Activated CD8-positive, alpha-beta memory T cell treated with anti-CD3 and anti-CD28 coated beads, Interleukin-2, amount 50 U/mL, for 4 hours (primary cell): ENCODE measurements at places on chromosomes 6 and 20.

DNA sequence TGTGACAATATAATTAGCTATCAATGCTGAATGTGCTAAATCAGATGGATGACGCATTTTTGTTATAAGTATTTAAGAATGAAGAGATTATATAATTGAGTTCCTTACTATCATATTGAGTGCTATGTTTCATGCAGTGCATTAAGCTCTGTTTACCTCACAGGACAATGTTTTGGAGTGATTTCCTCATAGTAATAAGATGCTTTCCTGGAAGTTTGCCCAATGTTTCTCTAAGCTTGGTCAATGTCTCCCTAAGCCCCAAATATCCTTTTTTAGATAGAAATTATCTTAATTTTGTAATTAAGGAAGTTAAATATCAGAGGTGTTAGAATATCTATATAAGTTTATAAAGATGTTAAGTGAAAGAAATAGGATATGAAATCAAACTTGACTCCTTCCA lies 489.6 kb downstream of the MMUT start:
- no peak for DNase-seq

GRCh38 chr20:53130795-53131194 lies 158.6 kb downstream of the TSHZ2 start:
- no peak for DNase-seq

GRCh38 chr6:125271486-125272159 lies 30.1 kb downstream of the HDDC2 start:
- DNase-seq = no peak

- DNase-seq = no peak
These were observed 316.0 kb downstream of the QKI start for GRCh38 chr6:163730246-163731210.

GRCh38 chr20:25676164-25676809 lies 20.4 kb downstream of the ZNF337 start:
- no peak for DNase-seq

DNA sequence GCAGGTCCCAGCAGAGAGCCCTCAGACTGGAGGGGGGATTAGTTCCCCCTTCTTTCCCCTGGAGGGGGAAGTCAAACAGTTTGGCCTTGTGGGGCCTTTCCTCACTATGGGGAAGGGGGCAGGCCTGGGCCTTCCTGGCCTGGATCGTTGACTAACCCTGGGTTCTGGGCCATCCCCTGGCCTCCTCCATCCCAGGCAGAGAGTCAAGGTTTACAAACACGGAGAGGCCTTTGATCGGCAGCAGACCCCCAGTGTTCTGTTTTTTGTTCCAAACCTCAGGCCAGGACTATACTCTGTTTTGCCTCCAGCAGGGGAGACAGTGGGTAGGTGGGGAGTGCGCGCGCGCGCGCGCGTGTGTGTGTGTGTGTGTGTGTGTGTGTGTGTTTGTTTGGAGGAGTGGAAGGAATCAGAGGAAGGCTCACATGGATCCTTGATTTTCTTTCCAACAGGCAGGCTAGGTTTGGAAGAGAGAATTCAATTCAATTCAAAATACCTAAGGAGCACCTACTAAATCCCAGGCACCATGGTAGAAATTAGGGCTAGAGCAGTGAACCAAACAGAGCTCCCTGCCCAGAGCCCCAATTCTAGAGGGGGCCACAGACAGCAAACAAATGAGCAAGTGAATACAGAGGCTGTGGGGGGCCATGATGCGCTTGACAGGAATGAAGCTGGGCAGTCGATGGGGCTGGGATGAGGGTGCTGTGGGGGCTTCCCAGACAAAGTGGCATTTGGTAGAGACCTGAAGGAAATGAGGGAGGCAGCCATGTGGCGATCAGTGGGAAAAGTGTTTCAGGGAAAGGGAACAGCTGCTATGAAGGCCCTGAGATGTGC lies 14.8 kb downstream of the TP53RK start:
- no peak for DNase-seq

GRCh38 chr6:132395015-132395597 lies 6.2 kb downstream of the MOXD1 start:
- no peak for DNase-seq

DNA sequence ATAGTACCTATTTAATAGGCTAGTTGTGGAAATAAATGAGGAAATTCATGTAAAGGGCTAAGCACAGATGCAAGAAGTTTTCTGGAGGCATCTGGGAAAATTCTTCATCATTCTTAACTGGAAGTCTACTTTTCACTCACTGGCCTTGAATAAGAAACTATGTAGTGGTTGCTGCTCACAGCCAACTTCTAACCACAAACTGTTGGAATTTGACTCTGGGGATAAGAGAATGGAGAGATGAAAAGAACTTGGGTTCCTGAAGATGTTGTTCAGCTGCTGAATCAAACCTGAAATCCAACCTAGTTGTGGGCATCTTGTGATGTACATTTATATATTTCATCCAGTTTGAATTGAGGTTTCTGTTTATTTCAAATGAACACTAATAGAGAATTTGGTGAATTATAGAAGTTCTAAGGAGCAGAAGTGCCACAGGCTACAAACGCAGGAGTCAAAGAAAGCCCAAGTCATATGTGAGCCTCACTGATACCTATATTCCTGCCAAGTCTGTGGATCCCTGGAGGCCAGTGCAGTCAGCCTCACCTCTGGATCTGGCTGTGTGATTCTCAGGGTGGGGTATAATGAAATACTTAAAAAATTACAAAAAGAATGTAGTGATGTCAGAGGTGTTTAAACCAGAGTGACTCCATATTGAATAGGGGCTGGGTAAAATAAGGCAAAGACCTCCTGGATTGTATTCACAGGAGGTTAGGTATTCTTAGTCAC lies 18.7 kb upstream of the MEI4 start:
- no peak for DNase-seq

GRCh38 chr6:20678831-20679352 lies 144.6 kb downstream of the CDKAL1 start:
- no peak for DNase-seq

DNA sequence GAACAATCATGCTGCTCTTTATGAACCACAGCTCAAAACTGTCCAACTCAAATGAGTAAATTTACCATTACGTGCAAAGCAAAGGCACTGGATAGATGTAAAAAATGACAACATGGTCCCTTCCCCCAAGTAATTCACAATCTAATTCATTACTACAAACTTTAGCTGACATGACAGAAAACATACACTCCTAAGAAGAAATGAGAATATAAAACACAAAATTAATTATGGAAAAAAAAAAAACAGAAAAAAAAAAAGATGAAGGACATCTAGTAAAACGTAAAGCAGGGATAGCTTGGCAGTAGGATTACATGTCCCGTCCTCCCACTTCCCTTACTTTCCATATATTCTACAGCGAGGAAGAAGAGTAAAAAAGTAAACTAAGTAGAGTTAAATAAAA lies 5.7 kb downstream of the TUBE1 start:
- no peak for DNase-seq

DNA sequence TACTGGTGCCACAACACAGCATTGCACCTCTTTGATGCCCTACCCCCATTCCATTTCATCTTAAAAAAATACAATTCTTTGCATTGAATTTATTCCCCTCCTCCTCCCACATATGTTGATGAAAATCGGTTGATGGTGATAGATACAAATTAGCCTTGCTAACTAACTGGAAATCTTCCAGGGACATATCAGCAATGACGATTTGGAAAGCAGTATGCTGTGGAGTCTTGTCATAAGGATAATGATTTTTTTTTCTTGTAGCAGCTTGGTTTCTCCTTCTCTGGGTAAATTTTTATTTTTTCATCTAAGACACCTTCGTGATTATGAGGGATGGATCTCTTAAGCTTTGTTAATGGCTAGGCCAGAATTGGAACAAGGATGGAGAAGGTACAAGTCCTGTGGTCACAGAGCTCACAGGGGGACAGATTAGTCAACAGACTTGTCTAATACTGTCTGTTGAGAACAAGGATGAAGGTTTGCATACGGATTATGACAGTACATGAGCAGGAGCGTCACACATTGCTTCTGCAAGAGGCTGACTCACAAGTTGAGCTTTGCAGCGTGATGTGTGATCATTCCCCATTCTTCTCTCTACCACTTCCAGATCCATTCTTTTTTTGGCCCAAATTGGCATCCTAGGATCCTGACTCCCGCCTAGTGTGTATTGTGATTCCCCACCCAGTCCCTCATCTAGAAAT lies 233.1 kb upstream of the FERMT1 start:
- DNase-seq = no peak

- DNase-seq = no peak
These were observed 58.4 kb downstream of the NOX3 start for GRCh38 chr6:155397172-155397705.

DNA sequence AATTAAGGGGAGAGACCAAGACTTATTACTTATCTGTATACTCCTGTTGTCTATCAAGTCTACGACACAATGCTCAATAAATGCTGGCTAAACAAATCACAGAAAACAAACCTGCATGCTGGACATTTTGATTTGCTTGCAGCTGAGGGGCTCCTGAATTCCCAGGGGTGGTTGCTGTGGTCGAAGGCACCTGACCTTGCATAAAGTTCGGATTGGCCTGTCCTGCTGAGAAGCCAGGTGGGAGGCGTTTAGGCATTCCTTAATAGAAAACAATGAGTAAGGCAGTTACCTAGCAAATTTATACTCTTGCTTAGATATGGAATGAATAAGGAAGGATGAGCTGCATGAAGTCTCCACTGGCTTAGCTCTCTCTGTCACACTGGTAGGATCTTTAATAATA lies 50.5 kb downstream of the TP53INP2 start:
- no peak for DNase-seq

DNA sequence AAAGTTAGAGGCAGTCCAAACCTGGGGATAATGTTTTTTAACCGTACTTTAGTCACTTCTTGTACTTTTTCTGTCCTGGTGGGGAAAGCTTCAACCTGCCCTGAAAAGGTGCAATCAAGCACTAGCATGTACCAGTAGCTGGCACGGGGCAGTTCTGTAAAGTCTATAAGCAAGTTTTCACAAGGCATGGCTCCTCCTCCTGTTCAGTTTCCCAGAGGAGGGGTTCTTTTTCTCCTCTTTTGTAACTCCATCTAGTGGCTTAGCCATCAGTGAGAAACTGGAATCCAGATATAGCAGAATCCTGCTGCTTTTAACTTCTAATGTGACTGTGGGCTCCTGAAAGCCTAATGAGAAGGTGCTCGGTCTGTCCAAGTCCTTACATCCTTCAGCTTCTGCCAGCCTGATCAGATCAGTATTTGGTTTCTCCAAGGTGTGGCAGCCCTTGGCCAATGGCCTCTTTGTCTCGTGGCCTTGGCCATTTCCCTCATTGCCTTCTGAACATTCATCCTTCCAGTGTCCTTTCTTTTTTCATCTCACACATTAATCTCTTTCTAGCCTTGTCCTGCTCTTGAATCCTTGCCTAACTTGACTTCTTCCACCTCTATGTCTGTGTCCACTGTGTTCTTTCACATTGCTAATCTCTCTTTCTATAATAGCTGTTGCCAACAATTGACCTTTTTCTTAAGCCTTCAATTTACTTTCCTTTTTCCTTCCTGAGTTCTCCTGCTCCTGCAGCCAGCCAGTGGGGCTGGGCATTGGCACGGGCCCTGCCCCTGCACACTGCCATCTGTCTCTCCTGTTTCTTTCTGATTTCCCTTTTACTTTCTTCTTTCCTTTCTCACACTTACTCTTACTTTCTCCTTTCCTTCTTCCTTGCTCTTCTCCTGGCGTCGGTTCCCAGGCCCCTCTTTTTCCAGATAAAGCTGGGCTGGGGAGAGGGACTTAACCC lies 222.0 kb upstream of the SYNCRIP start:
- no peak for DNase-seq

GRCh38 chr20:57415771-57416170 lies 24.6 kb downstream of the RBM38 start:
- no peak for DNase-seq

- DNase-seq = no peak
These were observed 343.5 kb downstream of the TAF4 start for GRCh38 chr20:61722146-61722678.

DNA sequence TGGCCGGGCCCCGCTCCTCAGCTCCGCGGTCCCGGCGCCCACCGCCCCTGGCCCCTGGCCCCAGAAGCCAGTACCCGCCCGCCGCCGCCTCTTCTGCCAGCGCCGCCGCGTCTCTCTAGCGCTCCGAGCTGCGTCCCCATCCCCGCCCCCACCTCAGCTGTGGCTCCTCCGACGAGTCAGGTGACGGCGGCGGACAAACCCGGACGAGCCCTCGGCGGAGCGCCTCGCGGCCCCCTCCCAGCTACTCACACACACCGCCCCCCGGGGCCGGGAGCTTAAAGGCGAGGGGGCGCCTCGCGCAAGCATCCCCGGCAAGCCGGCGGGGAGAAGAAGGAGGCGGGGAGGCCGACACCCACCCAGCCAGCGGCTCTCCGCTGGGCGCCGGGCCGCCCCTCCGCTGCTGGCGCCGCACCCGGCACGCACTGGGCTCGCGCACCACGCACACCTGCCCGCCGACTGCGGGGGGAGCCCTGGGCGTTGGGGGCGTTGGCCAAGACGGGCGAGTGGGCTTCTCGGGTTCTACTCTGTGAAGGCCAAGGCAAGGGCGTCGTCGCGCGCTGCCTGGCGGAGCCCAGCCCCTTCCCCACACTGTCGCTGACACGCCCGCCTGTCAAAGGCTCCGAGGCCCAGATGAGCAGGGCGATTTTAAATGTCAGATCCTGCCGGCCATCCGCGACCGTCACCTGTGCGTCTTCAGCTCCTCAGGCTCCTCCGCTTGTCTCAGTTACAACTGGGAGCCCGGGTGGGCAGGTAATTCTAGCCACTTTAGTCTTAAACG lies at the start of gene SNAP91:
SNAP91 (minus strand) TSS at position 132 of the 778 bp plus-strand sequence. CDS start 1,174 bp downstream, outside the sequence.
- DNase-seq = no peak

DNA sequence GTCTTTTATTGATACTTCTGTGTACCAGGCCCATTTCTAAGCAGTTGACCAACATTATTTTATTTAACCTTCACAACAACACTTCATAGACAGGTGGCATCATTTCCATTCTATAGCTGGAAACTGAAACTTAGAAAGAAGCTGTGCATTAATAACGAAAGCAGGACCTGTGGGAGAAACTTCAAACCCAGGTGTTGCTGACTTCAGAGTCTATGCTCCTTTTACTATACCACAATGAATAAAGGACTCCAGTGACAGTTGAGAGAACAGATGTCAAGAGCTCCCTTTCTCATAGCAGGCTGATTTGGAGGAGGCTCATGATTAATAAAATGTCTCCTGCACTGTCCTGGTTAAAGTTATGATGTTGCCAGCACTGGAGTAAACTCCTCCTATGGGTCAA lies 56.6 kb upstream of the POU3F2 start:
- DNase-seq = no peak

GRCh38 chr6:105680131-105680530 lies 277.2 kb upstream of the PREP start:
- no peak for DNase-seq

DNA sequence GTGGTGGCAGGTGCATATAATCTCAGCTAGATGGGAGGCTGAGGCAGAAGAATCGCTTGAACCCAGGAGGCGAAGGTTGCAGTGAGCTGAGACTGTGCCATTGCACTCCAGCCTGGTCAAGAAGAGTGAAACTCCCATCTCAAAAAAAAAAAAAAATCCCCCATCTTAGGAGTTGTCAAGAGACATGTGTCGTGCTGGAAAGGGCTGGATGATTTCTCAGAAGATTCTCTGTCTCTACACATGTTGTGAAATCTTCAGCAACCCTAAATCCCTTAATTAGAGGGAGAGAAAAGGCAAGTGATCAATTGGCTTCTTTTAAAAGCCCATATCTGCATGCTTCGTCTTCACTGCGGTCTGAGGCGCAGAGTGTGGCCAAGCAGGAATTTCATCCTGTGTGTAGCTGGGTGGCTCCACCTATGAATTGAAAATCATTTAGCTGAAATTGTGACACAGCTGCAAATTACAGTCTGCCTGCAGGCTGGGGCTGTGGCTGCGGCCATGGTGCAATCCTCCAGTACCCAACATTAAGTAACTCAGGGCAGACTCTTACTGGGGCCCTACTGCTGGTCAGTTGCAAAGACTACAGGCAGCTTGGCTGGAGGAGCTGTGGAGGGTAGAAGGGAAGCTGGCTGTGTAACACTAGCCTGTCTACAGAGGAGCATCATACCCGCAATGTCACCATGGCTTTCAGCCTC lies 3.2 kb upstream of the TGM3 start:
- no peak for DNase-seq

GRCh38 chr6:166314454-166314853 lies 6.3 kb upstream of the PRR18 start:
- no peak for DNase-seq
